Inflammatory macrophage treated with lipopolysaccharide for 1 hour (primary cell): ENCODE measurements at places on chromosomes 16 and 17.

- no peak for DNase-seq
These were observed 10.0 kb downstream of the GAN start for GRCh38 chr16:81324808-81325207.

DNA sequence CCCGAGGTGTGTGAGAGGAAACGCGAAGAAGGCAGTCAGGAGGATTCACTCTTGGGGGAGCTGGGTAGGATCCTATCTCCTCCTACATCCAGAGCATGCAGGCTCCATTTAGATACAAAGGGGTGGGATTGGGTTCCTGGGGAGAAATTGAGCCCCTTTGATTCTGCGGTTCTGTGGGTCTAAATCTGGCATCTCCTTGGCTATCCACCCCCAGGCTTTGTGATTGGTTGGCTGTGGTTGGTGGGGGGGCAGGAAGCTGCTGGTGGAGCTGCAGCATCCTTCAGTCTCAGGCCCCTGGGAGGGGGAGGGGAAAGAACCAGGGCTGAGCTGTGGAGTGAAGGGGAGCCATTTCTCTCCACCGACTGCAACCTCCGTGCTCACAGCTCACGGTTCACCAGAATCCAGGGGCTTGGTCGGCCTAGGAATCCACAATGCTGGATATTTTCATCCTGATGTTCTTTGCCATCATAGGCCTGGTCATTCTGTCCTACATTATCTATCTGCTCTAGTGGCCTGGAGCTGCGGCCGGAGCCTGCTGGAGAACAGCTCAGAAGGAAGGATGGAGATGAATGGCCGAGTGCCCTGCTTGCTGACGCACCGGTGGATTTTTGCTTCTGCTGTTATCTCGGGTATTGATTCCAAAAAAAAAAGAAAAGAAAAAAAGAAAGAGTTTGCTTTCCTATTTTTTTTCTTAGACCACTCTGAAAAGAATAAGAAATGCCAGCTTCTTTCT lies at the start of gene LASP1NB:
Gene LASP1NB, plus strand, starts transcription at position 352 of the 733 bp plus-strand sequence.
- DNase-seq = no peak

- DNase-seq = no peak
These were observed 6.2 kb downstream of the C16orf89 start for GRCh38 chr16:5059386-5060072.

DNA sequence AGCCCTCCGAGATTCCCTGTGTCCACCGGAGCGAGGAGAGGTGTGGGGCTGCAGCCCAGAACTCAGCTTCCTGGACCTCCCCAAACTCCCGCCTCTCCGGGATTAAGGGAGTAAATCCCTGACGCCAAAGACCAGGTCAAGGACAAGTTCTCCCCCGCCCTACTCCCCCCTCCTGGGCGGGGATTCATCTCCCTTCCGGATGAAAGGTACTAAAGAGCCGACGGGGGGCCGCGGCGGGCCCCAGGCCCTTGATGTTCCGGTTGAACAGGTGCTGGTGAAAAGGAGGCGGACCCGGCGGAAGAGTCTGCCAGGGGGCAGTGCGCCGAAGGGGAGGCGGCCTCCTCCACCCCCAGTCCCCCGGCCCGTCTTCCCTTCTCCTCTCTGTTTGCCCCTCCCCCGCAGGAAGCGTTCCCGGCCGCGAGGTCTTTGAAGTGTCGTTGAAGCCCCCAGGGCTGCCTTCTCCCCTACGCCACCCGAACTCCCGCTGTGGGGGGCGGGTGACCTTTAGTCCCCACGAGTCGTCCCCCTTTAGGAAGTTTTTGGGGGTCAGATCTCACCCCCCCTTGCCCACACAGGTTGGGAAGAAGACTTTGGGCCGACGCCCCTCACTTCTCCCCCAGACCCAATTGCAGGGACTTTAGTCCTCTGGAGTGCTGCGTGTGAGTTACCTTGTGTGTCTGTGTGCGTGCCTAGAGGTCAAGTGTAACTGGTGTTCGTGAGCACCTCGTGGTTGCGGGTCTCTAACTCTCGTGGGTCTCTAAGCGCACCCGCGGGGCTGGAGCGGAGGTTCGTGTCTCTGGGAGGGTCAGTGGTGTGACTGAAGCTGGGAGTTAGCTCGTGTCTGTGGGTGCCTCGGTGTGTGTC lies 1.1 kb upstream of the MLLT6 start:
- peak; percentile 31 for DNase-seq

DNA sequence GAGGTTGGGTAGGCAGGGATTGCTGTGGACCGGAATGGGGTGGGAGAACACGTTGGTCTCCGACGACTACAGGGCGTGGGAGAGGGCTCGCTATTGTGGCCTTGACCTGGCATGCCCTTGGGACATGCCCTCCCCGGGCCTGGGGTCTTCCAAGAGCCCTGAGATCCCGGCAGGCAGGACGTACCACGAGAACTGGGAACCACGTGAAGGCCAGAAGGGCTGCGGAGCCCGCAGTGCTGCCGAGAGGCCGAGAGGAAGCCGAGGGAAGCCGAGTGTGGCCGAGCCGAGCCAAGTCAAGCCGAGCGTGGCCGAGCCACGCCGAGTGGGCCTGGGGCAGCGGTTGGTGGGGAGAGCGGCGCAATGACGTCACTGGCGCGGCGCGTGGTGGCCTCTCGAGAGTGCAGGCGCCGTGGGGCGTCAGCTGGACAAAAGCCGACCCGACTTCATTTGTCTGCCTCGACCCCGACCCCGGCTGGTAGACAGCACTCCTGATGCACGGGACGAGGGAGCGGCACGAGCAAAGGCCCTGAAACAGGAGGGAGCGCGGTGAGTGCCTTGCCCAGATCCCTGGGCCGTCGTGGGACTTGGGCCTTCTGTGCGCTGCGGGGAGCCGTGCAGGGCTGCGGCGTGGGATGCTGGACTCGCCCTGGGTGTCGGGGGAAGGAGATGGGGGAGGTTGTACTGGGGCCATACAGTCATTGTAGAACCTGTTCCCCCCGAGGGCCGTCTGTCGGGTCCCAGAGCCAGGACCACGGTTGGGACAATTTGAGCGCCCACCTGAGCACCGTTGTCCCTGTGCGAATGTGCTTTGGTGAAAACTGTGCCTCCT lies 6.6 kb downstream of the SOCS1 start:
- no peak for DNase-seq

GRCh38 chr17:12592941-12593340 lies 72.7 kb upstream of the MYOCD start:
- no peak for DNase-seq

GRCh38 chr17:71361656-71362450 lies 759.0 kb upstream of the SOX9 start:
- no peak for DNase-seq

- no peak for DNase-seq
These were observed 66.7 kb upstream of the KIFC3 start for GRCh38 chr16:57868913-57869520.

GRCh38 chr17:77190576-77190975 lies 49.8 kb downstream of the SEC14L1 start:
- no peak for DNase-seq

- peak; percentile 60 for DNase-seq
These were observed 4.7 kb upstream of the GFAP start for GRCh38 chr17:44919885-44920564.

DNA sequence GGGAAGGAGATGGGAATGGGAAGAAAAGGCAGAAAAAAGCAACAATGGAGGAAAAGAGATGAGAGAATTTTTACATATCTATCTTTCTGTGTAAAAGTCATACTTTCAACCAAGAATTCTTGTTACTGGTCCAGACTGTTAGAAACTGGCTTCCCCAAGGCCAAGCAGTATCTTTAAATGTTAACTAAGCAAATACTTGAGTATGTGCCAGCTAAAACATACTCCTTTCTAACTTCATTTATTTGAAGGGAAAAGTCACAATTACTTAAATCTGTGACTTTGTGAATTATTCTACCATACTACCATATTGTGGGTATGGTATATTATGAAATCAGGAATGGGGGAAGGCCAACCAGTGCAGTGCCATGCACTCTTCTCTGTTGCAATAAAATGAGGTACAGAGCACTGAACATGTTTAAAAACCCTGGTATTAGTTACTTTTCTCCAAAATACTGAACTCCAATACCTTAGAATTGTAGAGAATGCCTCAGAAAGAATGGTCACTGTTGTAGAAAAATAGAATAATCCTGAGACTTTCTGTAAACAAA lies 92.3 kb upstream of the C17orf78 start:
- no peak for DNase-seq

- DNase-seq = peak; percentile 19
These were observed 37.8 kb downstream of the ITGAE start for GRCh38 chr17:3762922-3763776.

GRCh38 chr16:68514511-68514910 lies 24.6 kb upstream of the ZFP90 start:
- no peak for DNase-seq

GRCh38 chr17:46842835-46843234 lies 8.5 kb upstream of the WNT9B start:
- DNase-seq = no peak

GRCh38 chr17:1676401-1676800 lies 8.3 kb downstream of the PRPF8 start:
- no peak for DNase-seq

DNA sequence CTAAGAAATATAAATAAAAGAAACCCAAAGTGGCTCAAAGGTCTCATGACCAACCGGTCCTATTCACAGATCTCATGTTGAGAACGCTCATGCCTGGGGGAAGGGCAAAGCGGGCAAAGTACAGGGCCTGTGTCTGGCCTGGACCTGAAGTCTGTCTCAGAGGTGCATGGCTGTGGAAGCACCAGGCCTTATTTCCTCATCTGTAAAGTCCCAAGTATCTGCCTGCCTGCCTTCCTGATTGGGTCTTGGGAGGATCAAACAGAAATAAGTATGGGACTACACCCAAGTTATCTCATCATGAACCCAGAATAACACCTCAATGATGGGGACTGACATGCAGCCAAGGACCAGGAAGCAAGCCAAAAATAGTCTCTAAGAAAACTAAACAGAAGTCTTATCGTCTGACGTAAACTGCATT lies 14.2 kb downstream of the AXIN2 start:
- DNase-seq = no peak

- DNase-seq = no peak
These were observed 783.2 kb upstream of the RBFOX1 start for GRCh38 chr16:6549415-6549814.

- DNase-seq = no peak
These were observed 6.7 kb downstream of the GIP start for GRCh38 chr17:48961516-48962233.

DNA sequence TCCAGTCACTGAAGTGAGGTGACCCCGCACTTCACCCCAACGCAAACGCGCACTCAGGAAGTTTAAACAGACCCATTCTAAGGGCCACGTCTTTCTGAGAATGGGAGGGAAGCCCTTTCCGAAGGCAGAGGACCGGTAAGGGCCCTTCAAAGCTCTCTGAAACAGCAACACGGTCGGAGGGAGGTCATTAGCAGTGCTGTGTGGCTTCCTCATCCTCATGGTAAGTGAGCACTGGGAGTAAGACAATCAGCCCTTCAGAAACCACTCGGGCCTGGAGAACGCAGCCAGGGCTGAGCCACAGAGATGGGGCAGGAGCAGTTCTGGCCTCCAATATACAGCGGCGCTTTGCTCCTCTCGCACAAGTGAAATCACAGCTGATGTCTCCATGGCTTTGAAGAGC lies 23.7 kb downstream of the SRL start:
- no peak for DNase-seq

DNA sequence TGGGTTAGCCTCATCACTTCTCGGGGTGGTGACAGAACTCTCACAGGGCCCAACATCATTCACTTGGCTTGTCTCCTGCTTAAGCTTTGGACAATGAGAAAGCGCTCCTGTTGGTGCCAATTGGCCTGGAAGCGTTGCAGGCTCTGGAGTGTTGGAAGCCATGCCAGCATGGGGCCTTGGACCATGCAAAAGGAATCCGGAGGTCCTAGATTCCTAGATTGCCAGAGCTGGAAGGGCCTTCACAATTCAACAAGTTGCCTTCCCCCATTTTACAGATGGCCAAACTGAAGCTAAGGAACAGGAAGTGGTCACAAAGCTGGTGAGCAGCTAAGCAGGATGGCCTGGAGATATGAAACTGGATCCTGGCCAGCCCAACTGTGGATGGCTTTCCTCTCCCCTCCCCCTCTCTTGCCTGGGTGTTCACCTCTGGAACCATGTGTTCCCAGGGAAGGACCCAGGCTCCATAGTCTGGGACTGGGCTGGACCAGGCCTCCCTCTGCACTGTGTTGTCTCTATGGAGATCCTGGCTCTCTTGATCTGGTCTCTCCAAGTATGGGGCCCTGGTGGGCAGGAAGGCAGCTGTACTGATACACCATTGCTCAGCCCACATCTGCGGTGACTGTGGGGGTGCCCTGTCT lies 6.0 kb upstream of the IGFBP4 start:
- no peak for DNase-seq

DNA sequence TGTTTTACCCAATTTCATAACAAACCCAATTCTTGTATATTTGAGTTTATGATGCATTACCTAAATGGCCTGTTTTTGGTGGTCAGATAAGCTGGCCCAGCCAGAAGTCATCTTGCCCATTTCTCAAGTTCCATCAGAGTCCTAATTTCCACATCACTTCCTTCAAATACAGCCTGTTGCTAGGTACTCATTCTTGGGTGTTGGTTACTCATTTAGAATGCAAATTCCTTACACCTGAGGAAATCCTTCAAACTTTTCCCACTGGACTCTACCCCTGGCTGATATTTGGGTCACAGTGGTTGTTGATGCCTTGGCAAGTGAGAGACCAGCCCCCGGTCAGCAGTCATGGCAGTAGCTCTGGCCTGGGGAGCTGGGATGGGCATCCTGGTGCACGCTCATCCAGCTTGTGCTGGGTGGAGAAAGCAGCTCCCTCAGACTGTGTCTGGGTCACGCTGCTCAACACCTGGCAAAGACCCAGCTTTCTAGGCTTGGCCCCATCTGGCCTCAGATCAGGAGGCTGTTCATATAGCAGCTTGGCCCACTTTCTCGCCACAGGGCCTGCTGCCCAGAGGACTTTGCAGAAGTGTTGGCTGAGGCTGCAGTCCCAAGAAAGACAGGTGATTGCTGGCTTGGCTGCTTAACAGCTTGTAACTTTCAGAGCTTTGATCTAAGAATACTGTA lies 25.8 kb downstream of the WSB1 start:
- DNase-seq = no peak

DNA sequence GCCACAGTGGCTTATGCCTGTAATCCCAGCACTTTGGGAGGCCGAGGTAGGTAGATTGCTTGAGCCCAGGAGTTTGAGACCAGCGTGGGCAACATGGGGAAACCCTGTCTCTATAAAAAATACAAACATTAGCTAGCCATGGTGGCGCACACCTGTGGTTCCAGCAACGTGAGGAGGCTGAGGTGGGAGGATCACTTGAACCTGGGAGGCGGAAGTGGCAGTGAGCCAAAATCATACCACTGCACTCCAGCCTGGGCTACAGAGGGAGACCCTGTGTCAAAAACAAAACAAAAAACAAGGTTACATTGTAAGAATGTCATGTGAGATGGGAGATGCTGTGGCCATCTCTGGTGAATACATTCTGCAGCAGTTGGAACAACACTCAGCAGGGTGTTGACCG lies 13.5 kb downstream of the DUSP14 start:
- DNase-seq = no peak

DNA sequence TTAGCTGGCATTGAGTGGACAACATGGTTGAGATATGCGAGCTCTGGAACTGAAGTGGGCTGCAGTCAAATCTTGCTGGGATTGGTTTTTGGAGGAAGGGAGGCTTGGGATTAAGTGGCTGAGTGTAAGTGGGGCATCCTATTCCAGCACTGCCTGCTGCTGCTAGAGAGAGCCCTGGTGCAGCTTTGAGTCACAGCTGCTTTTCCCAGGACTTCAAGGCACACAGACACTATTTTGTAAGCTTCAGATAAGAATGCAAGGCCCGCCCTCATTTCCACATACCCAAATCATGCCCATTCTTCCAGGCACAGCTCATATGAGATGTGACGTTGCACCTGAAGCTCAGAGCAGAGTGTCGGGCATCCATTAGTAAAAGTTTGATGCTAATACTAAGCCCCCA lies 10.2 kb upstream of the MAF start:
- DNase-seq = no peak
